Central memory CD4-positive, alpha-beta T cell (primary cell): ENCODE measurements at places on chromosomes 6 and 20.
A peak's percentile ranks its signal among the peaks of the same experiment; 100 is the strongest.

DNA sequence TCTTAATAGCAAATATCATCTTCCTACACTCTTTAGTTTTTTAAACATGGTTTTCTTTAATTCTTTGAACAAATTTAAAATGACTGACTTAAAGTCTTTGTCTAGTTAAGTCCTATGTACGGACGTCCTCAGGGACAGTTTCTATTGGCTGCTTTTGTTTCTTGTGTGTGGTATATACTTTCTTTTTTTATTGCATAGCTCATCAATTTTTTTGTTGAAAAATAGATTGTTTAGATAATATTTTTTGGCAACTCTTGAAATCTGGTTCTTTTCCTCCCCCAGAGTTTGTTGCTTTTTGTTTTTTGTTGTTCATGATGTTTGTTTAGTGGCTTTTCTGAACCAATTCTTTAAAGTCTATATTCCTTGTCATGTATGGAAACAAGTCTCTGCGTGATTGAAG is 479.8 kb downstream of the PREX1 start:
- DNase-seq: no peak

- DNase-seq: no peak
Observed at GRCh38 chr20:41030531-41031242, 2.1 kb downstream of the TOP1 start.

DNA sequence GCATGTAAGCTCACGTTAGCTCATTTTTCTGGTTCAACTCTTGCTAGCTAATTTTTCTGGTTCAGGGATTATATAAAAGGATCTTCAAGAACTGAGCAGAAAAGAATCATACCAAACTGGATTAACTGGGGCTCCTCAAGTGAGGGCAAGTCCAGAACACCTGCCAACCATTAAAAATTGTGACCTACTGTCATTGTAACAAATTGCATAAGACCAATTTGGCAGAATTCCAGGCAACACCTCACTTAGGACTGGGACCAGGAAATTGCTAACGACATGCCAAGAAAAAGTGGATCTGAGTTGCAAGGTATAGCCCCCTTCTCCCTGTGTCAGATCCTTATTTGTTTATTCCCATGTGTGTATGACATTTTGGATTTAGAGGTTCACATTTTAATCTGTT is 216.6 kb downstream of the HIVEP2 start:
- no peak for DNase-seq

DNA sequence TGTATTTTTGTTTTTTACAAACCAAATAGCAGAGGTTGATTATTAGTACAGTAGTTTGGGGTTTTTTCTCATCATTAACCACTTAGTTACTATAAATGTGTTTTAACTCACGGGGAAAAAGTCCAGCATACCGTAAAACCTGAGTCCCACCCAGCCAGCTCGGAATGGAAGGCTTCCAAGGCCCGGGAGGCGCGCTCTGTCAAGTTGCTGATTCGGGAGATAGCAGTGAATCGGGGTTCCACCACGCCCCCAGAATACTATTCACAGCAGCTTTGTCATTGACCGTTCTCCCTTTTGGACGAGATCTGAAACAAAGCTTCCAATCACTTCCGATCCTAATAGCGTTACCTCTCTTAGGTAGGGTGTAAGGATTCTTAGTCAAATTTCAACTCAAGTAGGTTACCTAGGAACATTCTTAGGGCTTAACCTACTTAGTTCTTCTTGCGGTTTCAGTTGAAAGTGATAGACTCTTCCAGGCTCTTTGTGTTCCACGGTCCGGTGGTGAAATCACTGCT is 232.8 kb upstream of the QKI start:
- no peak for DNase-seq

- DNase-seq: no peak
Observed at GRCh38 chr6:169439710-169440109, 186.1 kb upstream of the THBS2 start.

GRCh38 chr6:35602133-35602946 is 86.4 kb downstream of the FKBP5 start:
- DNase-seq: peak; percentile 23

DNA sequence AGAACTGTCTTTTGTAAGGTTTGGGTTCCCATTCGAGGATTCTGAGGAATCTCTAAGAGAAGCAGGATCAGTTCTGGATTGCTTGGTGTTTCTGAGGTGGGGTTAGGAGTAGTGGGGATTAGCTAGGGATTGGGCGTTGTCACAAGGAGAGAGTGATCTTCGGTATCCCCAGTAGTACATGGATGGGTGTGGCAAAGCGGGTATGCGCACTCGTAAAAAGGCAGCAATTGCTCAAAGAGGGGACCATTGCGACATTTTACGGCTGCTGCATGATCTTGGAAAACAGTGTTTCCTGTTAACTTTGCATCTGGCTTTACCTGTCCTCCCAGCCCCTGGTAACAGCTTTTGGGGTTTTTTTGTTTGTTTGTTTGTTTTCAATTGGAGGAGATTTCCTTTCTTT is 9.7 kb upstream of the ZSCAN9 start:
- DNase-seq: no peak

GRCh38 chr20:34922654-34923381 is 32.8 kb downstream of the GSS start:
- DNase-seq: no peak

GRCh38 chr6:99093456-99094190 is 145.9 kb upstream of the FBXL4 start:
- no peak for DNase-seq

DNA sequence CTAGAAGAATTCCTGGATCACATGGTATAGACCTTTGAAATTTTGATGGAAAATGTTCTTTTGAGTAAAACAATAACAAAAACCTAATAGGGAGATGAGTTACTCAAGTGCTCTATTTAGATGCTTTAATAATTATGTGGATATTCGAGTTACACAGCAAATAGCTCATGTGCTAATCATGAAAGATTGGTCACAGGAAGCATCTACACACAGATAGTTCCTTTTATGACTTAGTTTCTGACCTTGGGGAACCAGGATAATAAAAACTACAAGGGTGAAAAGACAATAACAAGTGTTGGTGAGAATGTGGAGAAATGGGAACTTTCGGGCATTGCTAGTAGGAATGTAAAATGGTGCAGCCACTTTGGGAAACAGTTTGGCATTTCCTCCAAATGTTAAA is 19.7 kb downstream of the UBE2V1 start:
- no peak for DNase-seq

DNA sequence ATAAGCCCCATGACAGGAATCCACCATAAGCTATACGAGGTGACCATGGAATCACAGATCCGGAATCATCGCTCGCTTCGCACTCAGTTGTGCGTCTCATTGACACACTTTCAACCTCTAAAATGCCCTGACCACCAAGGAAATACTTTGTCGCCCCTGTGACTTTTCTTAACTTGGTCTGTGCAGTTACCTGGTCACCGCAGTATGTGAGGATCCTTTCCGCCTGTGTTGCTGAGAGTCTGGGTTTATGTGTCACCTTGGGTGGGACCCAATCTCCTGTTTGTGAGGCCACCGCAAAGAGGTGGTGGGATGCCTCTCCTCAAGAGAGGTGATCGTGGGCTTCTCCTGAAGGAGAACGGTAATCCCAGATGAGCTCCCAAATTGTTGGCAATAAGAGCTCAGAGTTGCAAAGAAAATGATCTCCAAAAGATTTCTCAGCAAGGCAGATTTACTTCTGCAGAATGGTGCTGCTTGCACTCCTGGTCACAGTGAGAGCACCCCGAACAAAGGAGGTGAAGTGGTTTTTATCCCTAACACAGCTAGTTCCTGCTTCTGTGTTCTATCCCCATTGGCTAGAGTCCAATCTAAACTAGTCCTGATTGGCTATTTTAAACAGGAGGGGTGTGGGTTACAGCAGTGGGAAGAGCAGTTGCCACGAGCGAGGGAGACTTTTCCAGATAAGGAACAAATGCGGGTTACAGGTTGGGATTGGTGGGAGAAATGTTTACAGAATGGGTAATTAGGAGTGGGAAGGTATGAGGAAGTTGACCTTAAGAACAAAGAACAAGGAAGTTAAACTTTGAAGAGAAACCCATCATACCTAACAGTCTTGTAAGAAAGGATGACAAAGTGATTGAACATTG is 9.1 kb upstream of the ZNFX1 start:
- no peak for DNase-seq

GRCh38 chr6:38113825-38114576 is 294.5 kb downstream of the ZFAND3 start:
- no peak for DNase-seq

GRCh38 chr6:26271668-26272024 is 93.4 kb upstream of the BTN3A2 start:
- DNase-seq: no peak

GRCh38 chr20:1818895-1819294 is 76.3 kb upstream of the SIRPA start:
- no peak for DNase-seq

GRCh38 chr6:37688078-37688850 is 9.4 kb downstream of the MDGA1 start:
- no peak for DNase-seq

GRCh38 chr6:74253261-74253660 is 557.3 kb downstream of the CD109 start:
- no peak for DNase-seq

DNA sequence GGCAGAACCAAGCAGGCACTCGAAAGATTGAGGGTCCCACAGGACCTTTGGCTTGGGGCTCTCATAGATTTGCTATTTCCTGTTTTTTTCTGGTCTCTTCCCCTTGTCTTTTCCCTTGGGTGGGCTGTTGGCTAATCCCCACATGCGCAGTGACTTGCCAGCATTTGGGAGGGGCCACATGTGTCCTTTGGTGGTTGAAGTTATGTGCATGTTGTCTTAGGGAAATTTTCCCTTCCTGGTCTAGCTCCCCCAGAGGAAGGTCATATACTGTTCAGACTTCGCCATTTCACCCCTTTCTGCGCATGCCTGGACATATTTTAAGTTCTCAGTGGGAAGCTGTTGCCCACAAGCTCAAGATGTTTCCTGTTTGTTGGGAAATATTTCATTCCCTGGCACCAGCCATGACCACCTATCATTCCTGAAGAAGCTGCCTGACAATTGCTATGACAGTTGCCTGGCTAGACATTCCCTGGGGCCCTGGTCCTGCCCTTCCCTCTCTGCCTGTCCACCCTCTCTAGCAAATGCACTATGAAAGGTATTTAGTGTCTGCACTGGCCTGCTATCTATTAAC is 156.2 kb upstream of the THBS2 start:
- DNase-seq: no peak

DNA sequence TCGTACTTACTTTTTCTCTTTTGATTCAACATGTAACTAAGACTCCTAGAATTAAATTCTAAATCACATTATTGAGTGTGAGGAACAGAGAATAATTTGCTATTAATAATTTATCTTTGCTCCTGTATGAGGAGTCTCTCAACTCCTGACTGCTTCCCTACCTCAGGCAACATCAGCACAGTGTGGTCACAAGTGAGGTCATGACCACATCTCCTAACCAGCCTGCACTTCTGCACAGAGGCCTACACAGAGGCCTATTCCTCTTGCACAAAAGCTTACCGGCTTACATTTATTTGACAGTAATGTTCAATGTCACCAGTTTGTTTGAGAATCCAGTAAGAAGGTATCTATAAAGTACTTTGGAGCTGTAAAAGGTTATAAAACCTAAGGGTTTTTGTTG is 637.4 kb upstream of the MARCKS start:
- DNase-seq: no peak

- no peak for DNase-seq
Observed at GRCh38 chr6:11614534-11615213, 77.1 kb downstream of the TMEM170B start.

DNA sequence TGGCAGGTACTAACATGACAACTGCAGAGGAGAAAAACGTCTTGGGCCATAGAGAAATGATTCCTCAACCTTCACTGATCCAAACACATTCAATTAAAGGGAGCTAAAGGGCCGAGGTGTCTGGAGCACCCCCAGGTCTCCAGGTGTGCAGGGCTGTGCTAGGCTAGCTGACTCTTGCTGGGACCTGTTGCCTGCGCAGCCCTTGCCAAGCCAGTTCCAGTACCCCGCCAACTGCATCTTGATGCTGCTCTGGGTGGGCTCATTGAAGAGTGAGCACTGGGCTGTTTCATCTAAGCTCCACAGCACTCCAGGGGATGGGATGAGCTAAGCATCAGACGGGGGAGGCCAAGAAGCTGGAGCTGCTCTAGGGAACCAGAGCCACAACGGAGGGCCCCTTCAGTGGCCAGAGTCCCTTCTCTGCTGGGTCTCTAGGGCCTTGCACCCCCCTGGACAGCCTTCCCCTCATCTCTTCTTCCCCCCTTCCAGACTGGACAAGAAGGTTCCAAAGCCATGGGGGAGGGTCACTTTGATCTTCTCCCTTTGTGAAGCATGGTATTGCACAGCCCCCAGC is 15.9 kb downstream of the LEMD2 start:
- DNase-seq: no peak

GRCh38 chr6:25215881-25216280 is 63.3 kb upstream of the CARMIL1 start:
- no peak for DNase-seq

- DNase-seq: no peak
Observed at GRCh38 chr6:105199711-105200110, 19.9 kb upstream of the POPDC3 start.

DNA sequence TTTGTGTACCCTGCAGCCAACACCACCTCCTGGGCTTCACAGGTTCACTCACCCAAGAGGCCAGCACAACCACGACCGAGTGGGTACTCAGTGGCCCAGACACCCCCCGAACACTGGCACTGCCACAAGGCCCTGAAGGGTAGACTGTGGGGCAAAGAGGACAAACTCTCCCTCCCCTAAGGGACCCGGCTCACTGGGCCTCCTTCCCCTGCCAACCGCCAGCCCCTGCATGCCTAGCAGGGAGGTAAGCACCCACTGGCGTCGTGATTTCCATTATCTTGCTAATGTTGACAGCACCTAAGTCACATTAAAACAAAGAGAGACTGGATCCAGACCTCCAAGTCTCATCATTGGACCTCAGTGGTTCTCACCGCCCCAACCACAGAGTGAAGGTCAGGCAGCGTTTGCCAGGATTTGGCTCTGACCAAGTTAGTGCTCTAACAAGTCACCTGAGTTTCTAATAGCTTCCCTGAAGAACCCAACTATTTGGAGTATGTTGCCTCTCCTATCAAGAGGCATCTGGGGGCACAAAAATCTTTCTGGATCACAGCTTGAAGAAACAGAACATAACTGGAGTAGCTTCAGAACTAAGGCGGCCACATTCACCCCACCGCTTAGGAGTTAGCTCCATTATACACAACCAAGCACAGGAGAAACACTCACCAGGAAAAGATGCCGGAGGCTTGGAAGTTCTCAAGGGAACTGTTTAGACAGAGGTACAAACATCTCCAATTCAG is 14.0 kb upstream of the APMAP start:
- no peak for DNase-seq

DNA sequence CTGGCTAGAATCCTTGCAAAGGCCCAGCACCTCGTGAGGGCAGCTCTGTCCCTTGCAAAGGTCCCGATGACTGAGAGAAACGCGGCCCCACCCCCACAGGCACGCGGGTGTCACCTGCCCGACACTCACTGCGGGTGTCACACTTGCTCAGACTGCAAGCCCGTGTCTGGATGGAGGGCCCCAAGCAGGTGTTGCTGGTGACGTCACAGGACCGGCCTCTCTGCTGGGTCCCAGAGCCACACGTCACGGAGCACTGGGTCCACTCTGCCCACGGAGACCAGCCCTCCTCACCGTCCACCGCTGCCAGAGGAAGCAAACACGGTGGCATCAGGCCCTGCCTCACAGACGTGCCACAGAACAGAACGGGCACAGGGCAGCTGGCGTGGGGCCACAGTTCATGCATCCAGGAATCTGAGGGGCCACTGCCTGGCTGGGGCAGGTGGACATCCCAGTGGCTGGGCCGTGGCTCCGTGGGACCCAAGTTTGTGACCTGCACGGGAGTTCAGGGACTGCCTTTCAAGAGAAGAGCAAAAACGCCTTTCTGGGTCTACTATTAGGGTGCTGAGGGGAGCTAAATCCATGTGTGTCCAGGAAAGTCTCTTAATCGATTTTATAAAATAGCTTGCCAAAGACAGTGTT is 16.0 kb downstream of the THBS2 start:
- DNase-seq: no peak

GRCh38 chr6:79628466-79629288 is 2.5 kb upstream of the SH3BGRL2 start:
- no peak for DNase-seq
